Fibroblast of skin of abdomen (primary cell): ENCODE measurements at places on chromosomes 11 and 22.

GRCh38 chr22:42635531-42635930 is 4.9 kb downstream of the ATP5MGL start:
- peak; percentile 79 for DNase-seq

- no peak for DNase-seq
Measured at GRCh38 chr11:118878163-118878563, 5.5 kb upstream of the CXCR5 start.

GRCh38 chr22:35568751-35569739 is 28.4 kb downstream of the RASD2 start:
- DNase-seq: peak; percentile 77

DNA sequence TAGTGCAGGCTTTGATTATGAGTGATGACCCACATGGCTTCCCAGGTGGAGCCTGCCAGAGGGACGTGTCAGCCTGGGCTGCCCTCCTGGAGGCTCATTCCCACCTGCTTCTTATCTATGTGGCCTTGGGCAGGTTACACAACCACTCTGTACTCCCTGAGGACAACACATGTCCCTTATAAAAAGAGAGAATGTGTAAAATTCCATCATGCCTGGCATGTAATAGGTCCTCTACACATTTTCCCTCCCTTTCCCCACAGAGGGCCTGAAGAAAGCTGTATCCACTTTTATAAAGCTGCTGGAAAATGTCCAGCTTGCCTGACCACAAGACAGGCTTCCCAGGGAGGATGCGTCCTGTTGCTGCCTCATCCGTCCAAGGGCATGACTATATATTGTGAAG is 55.0 kb upstream of the VSTM5 start:
- peak; percentile 89 for DNase-seq

- DNase-seq: no peak
Measured at GRCh38 chr11:108431370-108431769, 36.0 kb downstream of the C11orf65 start.

- DNase-seq: no peak
Measured at GRCh38 chr22:19111140-19111539, 11.1 kb downstream of the DGCR2 start.

DNA sequence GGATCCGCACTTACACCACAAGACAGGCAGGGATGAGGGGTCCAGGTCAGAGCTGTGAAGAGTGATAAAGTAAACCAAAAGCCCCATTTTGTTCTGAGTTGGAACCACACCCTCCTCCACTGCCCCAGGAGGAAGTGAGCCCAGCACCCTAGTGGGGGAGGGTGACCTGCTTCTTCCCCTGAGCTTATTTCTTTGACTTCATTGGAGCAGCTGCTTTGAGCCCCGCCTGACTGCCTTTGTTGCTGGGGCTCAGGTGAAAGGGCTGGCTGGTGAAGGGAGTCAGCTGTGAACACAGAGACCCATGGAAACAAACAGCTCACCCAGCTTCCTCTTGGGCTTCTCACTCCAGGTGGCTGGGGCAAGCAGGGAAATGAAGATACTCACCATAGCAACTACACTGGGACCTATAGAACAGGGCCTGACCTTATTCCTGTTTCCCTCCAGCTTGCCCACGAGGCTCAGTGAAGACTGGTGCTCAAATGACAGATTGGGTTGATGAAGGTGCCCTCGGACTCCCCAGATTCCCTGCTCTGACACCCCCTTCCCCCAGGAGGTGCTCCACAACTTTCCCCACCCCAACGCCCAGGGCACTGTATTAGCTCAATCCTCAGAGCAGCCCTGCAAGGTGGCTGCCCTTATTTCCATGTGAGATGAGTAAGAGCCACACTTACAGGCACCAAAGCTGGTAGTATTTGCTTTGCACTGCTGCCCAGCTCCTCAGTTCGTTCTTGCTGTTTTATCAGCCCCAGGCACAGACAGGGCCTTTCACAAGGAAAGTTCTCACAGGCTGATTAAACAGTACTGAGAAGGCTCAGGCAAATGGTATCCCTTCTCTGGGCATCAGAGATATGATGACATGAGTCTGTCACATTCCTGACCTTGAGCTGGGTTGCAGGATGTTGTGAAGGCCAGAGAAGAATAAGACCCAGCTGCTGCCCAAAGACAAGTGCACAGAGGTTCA is 2.4 kb downstream of the UCP2 start:
- DNase-seq: no peak

GRCh38 chr11:63564784-63565350 is 1.7 kb upstream of the PLAAT2 start:
- no peak for DNase-seq

DNA sequence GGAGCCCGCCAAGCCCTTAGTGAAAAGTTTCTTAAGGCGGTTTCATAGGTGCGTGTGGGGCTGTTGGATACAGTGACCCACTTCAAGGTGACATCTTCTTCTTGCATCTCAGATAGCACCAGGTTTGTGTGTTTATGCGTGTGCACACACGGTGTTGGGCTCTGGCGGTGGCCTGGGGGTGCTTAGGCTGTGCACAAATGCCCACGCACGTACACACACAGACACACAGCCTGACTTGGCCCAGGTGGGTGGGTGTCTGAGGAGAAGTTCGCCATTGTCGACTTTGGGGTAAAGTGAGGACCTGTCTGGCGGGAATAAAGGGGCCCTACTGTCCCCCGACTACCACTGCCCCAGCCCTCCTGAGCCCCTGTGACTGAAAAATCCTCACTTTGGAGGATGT is 103.8 kb downstream of the KCNQ1 start:
- DNase-seq: no peak

- DNase-seq: no peak
Measured at GRCh38 chr11:65380460-65381119, 1.9 kb downstream of the SLC25A45 start.

DNA sequence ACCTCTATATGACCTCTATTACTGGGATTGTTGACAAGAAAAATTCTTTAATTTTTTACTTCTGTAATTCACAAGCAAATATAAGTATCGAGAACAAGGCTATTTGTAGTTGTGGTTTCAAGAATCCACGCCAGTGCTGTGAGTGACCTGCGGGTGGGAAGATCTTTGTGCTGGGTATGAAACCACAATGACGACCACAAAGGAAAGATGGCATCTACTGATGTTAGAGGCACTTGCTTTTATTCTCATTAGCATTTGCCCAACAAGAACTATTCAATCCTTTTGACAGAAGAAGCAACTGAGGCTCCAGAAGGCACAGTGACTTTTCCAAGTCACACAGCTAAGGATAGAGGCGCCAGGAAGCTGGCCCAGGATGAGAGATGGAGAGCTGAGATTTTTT is 1054.9 kb downstream of the TBC1D22A start:
- DNase-seq: no peak

DNA sequence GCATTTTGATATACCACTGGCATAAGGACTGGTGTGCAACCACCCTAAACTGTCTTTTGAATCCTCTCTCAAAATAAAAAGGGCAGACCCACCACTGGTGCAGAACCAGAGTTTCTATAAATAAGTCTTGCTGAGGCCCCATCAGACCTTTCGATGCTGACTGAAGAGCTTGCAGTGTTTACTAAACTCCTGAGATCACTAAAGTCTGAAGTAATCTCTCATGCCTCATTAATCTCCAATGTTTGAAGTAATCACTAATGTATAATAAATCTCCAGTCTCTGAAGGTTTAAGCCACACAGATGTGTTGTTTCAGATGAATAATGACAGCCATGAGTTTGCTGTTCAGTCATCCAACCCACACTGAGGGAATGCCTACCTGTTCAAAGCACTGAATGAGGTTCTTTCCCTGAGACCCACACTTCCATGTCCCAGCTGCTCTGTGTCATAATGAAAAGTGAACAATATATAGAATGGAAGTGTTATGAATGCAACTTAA is 50.6 kb upstream of the DEUP1 start:
- no peak for DNase-seq

DNA sequence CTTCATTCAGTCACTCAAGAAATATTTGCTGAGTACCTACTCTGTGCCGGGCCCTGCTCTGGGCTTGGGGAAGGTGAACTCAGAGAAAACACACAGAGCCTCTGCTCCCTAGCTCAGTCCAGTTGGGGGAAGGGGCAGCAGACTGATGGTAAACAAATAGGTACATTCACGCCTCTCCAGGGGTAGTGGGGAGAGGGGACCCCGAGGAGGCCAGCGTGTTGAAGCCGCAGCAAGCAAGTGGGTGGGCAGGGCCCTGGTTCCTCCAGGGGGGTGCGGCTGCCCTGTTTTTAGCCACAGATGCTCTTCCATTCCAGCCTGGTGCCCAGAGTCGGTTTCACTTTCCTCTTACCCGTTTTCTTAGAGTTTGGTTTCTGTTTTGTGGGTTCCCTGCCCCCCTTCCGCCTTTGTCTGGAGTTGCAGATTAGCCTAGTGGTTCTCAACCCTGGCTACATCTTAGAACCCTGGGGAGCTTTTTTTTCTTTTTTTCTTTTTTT is 8.7 kb downstream of the DRAP1 start:
- no peak for DNase-seq

GRCh38 chr22:16975155-16975885 is 32.7 kb downstream of the GAB4 start:
- no peak for DNase-seq

DNA sequence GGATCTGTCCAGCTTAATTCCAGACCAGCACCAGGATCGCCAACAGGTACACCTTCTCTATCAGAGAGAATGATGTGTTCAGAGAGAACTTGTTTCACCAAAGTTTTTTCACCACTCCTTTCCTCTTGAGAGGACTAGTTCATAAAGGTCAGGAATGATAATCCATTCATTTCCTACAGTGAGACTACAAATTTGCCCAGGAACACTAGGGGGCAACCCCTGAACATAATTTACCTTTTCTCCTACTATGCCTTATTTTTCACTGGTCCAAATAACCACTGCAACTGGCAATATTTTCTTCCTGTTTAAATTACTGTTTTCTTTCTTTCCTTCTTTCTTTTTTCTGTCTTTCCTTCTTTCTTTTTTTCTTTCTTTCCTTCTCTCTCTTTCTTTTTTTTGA is 22.5 kb downstream of the CAVIN3 start:
- no peak for DNase-seq

GRCh38 chr11:70301721-70302418 is 31.4 kb downstream of the PPFIA1 start:
- no peak for DNase-seq

DNA sequence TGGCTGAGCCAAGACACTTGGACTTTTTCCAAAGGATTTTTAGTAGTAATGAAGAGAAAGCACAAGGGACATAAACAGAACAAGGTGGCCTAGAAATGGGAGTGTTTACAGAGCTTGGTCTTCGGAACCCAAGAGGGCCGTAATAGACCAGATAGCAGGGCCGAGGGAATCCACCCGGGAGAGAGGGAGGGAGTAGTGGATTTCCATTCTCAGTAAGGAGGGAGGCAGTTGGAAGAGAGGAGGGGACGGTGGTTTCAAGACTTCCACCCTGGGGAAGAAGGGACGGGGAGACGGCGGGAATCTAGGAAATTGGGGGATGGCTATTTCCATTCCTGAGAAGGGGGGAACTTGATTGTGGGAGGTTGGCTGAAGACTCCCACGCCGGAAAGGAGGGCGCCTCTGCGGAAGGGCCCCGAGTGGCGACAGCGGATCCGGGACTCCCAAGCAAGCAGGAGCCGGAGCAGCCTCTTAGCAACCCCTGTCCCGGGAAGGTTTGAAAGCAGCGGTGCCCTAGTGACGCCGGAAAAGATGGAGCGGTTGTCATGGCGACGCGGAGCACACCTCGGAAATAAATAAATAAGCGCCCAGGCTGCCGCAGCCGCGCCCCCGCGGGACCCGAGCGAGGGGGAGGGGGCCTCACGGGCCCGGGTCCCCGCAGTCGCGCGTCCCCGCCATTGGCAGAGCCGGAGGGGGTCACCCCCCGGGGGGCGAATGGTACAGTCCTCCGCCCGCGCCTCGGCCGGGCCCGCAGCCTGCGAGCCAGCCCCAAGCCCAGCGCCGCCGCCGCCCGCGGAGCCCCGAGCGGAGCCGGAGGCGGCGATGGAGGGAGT is 31.6 kb downstream of the EIF3F start:
- DNase-seq: peak; percentile 70

DNA sequence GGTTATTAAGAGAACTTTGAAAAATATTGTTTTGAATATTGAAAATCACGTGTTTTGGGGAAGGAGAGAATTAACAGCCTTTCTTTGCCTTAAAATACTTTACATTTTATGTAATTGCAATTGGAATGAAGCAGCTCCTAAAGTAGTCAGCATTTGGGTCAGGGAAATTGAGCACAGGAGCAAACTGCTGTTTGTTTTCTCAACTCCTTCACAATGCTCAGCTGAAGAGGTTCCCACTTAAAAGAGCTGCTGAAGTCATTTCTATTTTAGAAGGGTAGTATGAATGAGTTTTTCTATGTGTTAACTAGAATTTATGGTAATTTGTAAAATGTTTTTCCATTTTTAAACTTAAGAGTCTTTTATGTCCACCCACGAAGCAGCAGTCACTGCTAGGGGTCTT is 8.1 kb upstream of the UCP2 start:
- no peak for DNase-seq

DNA sequence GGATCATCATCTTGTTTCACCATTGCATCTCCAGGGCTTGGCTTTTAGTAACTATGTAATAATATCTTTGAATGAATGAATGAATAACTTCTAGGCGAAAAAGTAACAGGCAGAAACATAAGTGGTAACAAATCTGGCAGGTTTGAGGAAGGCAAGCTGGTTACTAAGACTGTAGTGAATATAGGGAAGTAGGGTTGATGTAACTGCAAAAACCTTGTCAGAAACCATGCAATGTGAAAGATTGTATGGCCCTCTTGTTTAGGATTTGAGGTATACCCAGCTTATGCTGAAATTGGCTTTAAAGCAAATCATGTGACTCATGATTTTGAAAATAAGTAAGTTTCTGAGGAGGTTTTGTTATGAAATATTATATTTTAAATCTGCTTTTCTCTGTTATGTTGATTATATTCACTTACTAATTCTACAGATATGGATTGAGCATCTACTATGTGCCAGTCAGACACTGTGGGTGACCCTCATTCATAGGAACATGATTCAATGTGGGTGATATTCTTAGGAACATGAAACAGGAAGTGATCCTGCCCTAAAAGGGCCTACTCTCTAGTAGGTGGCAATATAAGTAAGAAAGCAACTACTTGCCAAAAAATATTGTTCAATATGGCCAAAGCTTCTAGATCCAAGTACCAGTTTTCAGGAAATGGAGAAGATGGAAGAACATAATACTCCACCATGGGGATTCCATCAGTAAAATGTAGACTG is 115.5 kb upstream of the CCDC90B start:
- DNase-seq: no peak

GRCh38 chr11:128419012-128419767 is 168.2 kb downstream of the ETS1 start:
- DNase-seq: no peak

DNA sequence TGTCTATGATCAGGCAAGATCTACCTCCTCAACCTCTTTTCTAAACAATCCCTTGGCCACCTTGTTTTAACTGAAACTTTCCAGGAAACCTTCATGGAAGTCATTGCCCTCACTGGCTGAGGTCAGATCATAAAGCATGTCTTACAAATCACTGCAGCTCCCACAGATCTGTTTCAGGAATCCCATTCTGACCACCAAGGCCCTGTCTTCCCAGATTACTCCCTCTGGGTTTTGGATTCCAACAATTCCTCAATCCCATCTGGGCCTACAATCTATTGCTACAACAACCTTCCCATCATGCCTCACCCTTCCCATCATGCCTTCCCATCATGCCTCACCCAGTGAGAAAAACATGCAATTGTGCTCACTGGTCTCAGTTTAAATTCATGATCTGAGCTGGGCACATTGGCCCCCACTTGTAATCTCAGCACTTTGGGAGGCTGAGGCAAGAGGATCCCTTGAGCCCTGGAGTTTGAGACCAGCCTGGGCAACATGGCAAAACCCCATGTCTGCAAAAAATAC is 15.9 kb downstream of the ADAMTS15 start:
- peak; percentile 78 for DNase-seq

GRCh38 chr22:23781511-23782183 is 5.1 kb upstream of the SMARCB1 start:
- DNase-seq: peak; percentile 60
